ENCODE measurements at places on chromosomes 2 and 18.

DNA sequence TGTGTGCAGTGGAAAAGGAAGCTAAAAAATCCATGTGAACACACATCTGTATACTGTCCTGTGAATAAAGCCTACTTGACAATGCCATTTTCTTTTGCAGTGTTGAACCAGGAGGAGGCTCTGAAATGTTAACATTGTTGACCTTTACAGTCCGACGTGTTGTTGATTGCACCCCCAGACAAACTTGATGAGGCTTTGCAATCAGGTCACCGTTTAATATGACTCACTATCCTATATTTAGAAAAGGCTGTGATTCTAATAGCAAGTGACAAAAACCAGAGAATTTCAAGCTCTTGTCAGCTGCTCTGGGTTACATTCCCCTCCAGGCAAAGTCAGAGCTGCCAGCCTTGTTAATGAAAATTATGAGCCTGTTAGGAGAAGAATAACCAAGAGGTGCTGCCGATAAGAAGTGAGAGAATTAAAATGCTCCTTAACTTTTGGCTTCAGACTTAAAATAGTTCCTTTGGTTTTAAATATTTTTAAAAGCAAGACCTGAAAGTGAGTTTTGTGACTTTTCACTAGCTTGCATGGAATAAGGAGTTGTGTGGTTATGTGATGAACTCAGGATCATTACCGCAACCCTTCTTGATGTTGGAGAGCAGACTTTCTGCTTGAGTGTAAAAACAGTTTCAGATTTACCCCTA, 162.1 kb downstream of the QPCT start:
- DNase-seq = no peak

- no peak for DNase-seq
These were observed 1.4 kb downstream of the LBH start for GRCh38 chr2:30232801-30233130.

DNA sequence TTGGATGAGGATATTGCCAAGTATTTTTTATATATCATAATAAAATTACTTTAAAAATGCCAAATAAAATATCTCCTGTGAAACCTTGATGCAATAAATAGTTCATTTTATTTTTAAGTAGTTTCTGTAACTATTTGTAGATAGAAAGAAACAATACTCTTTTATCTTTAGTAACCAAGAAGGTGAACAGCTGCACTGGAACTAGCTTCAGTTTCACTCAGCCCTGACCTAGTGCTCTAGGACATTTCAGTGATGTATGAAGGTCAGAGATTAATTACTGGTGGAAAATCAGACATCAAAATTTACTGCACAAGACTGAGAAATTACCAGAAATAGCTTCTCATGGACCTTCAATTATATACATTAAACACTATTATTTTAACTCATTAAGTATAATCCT, 1305.0 kb downstream of the CNTNAP5 start:
- no peak for DNase-seq

GRCh38 chr18:59867337-59868104, 32.3 kb upstream of the PMAIP1 start:
- no peak for DNase-seq

GRCh38 chr2:232984451-232985207, 28.4 kb downstream of the NGEF start:
- no peak for DNase-seq

GRCh38 chr2:201643216-201643890, at the start of gene TMEM237:
TSS of gene TMEM237 (minus strand) at chr2:201643503. CDS start at chr2:201643400, 103 bp downstream.
- DNase-seq = peak; percentile 13

- DNase-seq = no peak
These were observed 72.3 kb downstream of the IL1R2 start for GRCh38 chr2:102063941-102064678.

GRCh38 chr2:238947920-238948710, 100.2 kb downstream of the TWIST2 start:
- no peak for DNase-seq

DNA sequence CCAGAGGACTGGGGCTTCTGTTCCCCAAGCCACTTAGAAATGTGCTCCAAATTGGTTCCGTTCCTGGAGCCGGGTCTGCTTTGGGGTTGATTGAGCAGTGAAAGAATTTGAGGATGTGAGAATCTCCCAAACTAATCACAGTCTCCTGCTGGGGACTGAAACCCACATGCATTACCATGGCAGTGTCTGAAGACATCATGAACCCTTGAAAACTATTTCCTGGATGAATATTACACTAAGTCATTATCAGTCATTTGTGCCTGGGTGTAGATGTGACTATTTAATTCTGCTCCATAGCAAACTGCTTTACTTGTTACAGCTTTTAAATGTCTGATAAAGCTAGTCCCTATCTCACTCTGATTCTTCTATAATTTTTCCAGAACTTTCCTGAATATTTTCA, 27.6 kb downstream of the SPP2 start:
- DNase-seq = no peak

DNA sequence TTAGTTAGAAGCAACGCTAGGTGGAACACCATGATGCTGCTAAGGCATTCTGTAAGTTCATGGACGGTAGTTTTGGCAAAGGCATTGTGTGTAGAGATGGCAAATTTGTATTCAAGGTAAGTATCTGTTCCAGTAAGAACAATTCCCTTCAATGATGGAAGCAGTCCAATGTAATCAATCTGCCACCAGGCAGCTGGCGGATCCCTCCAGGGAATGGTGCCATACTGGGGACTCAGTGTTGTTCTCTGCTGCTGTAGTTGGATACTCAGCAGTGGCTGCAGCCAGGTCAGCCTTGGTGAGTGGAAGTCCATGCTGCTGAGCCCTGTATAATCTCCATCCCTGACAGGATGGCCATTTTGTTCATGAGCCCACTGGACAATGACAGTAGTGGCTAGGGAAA, 62.8 kb downstream of the ARL6IP6 start:
- no peak for DNase-seq

DNA sequence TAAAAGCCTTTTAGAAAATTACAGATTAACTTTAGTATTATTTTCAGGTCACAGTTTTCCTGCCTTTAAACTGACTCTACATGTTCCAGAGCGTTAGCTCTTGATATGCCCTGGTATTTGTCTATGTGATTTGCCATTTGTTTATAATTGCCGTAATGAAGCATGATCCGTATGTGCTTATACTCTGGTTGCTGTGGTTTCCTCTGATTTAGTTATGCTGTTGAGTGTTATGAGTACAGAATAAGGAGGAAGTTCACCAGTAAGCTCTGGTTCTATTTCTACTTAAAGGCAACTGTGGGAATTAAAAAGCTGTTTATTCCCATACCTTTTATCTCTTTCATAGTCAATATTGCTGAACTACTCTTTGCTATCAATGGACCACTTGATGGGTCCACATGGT, 123.5 kb downstream of the OSBPL6 start:
- DNase-seq = no peak

DNA sequence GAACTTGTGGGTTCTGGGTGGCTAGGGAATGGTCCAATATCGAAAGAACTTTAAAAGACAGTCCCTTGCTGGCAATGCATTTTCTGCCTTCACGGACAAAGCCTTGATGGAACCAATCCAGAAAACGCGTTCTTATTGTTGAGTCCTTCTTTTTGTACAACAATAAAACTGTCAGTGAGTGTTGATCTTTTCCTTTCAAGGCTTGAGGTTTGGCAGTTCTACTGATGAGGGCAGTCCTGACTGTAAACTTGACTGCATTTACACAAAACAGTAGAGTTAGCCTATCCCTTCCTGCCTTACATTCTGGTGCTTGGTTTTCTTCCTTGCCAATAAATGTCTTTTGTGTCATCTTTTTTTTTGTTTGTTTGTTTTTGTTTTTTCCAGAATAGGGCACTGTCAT, 2.5 kb upstream of the UGT1A7 start:
- DNase-seq = no peak

- no peak for DNase-seq
These were observed 12.1 kb upstream of the TPO start for GRCh38 chr2:1400943-1401735.

GRCh38 chr2:227626580-227627151, 9.4 kb downstream of the SCYGR4 start:
- no peak for DNase-seq

- no peak for DNase-seq
These were observed 2068.9 kb upstream of the PIK3C3 start for GRCh38 chr18:39886136-39886535.

DNA sequence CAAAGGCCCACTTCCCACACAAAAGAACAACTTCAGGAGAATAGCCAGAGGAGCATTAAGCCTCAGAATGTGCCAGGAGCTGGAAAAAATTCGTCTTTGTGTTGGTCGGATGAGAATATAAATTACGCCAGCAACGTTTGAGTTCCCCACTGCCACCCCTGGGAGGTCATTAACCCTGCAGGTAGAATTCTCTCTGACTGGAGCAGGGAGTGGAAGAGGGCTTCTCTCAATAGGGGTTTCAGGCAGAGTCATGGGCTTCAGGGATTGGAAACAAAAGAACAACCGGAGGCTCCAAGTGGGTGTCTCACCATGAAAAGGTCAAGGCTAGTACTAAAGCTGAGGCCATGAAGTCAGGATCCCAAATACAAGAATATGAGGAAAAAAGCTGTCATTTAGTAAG, 69.0 kb upstream of the DDX18 start:
- no peak for DNase-seq
